ENCODE measurements at places on chromosomes 2 and 18.

GRCh38 chr2:224136396-224136795 lies 97.3 kb upstream of the SERPINE2 start:
- no peaks in the 10 kb centered on the region for H3K36me3 ChIP-seq
- DNase-seq = no peak
- H3K4me3 ChIP-seq = no peak overlapping the region
- no peaks in the 10 kb centered on the region for H3K27me3 ChIP-seq

DNA sequence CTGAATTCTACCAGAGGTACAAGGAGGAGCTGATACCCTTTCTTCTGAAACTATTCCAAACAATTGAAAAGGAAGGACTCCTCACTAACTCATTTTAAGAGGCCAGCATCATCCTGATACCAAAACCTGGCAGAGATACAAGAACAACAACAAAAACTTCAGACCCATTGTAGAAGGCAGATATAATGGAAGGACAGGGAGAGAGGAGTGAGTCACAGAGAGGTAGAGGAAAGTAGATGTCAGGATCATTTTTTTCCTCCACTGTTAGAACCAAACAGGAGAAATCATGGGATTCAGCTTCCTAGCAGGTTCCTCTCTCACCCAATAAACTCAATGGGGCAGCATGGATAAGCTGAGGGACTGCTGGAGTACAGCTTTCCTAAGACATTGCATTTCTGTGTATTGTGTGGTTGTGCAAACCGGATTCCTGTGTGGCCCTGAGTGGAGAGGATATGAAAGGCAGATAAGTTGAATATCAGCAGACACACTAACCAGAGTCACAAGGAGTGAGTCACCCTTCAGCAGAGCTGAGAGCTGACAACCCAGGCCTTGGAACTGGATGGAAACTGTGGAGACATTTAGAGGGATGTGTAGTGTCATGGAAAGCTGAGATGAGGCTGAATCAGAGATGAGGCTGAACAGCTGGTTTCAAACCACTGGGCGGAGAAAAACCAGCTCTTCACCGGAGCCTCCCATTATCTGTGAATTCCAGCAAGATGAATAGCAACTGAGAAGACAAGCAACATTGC lies 60.9 kb upstream of the MMADHC start:
- H3K4me3 ChIP-seq = no peak overlapping the region
- H3K36me3 ChIP-seq = no peaks in the 10 kb centered on the region
- H3K4me1 ChIP-seq = no peaks in the 10 kb centered on the region
- no peak overlapping the region for H3K27ac ChIP-seq

DNA sequence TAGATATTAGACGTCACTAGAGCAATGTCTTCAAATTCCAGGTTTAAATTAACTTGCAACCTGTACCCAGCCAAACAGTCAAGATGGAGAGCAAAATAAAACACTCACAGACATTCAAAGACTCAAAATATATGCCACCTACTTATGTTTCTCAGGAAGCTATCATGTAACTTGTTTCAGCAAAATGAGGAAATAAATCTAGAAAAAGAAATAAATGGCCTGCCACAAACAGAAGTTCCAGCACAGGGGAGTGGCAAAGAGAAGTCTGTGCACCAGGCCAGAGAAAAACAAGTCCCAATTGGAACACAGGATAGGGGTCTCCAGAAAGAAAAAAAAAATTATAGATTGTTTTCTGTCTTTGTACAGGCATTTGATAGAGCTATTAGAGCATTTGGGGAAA lies 96.7 kb downstream of the LRP2 start:
- no peaks in the 10 kb centered on the region for H3K27me3 ChIP-seq
- H3K27ac ChIP-seq = no peak overlapping the region
- no peaks in the 10 kb centered on the region for H3K4me1 ChIP-seq
- DNase-seq = no peak

DNA sequence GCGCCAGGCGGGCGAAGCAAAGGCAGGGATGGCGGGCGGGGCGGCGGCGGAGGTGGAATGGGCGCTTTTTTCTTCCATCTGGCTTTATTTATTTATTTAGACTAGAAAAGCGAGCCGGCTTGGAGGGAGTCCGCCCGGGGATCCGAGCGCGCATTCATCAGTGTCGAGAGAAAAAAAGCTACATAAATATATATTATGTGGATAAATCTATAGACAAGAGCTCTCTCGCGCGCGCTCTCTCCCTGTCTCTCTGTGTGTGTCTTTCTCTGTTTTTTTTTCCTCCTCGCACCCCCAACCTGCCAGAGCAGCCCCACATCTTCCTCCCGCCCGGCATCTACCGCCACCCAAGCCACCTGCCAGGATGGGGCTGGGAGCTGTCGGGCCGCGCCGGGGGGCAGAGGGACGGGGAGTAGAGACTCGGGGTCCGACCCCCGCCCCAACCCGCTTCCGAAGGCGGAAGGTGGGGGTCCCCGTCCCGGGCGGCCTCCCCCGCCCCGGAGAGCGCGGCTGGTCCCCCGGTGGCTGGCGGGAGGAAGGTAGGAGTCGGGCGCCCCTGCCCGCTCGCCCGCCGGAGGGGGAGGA lies 972 bp upstream of the CELF4 start:
- no peak for DNase-seq
- H3K4me1 ChIP-seq = no peaks in the 10 kb centered on the region
- H3K36me3 ChIP-seq = no peaks in the 10 kb centered on the region
- H3K27me3 ChIP-seq = no peaks in the 10 kb centered on the region

- DNase-seq = no peak
- no peaks in the 10 kb centered on the region for H3K27me3 ChIP-seq
- no peaks in the 10 kb centered on the region for H3K4me1 ChIP-seq
Observed at GRCh38 chr18:8662560-8663255, 42.6 kb upstream of the MTCL1 start.

GRCh38 chr18:26536032-26536431 lies 12.3 kb downstream of the KCTD1 start:
- no peaks in the 10 kb centered on the region for H3K4me1 ChIP-seq
- DNase-seq = no peak
- no peaks in the 10 kb centered on the region for H3K36me3 ChIP-seq
- no peaks in the 10 kb centered on the region for H3K27me3 ChIP-seq

DNA sequence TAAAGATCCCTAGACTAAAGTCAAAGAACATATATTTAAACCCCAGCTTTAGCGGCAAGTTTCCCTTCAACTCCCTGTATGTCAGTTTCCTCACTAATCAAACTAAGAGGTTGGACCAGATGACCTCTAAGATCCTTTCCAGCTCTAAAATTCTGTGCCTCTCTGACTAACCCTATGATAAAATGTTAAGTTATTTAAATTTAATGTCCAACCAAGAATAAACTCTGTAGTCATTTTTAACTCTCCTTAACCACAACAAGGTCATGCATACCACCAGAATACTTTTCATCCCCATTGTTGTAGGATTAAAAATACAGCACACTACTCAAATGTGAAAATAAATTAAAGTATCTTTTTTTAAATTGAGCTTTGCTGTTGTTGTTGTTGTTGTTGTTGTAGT lies 5.2 kb upstream of the PDE1A start:
- H3K27ac ChIP-seq = no peak overlapping the region
- no peaks in the 10 kb centered on the region for H3K4me1 ChIP-seq
- no peak overlapping the region for H3K4me3 ChIP-seq
- no peak for DNase-seq
- H3K36me3 ChIP-seq = no peaks in the 10 kb centered on the region
- no peaks in the 10 kb centered on the region for H3K27me3 ChIP-seq

- peak; percentile 28 for DNase-seq
- H3K27me3 ChIP-seq = no peaks in the 10 kb centered on the region
- no peak overlapping the region for H3K27ac ChIP-seq
- no peak overlapping the region for H3K4me3 ChIP-seq
Observed at GRCh38 chr2:99481941-99482340, 7.9 kb downstream of the REV1 start.

DNA sequence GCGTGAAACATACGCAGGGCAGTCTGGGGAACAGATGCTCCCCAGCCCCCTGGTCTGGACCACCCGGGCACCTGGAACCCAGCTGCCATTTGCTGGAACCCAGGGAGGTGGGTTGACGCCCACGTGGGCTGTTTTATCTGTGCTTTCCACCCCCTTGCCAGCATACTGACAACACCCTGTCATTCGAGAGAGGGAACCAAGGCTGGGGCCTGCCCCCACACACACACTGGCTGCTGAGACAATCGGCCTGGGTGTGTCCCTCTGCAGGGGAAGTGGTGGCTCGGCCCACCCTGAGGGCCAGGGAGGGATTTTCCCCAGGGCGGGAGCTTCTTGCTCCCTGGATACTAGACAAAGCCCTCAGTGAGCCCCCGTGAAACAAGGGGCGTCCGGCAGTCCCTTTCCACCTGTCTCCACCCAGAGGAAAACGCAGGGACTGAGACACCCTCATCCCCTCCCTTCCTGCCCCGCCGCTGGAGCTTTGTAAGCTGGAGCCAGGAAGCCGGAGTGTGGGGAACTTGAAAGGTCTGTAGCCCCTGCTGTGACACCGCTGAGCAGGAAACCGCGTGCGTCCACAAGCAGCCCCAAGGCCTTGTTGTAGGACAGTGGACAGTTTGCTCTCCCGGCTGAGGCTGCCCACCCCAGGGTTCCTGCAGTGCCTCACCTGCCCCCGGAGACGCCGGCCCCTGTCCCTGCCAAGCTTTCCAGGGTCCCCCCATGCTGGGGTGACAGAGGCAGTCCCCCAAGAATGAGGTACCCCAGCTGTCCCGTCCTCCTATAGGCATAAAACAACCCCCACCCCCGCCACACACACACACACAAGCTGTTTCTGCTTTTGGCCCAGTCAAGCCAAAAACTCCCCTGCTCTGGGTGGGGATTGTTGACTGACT lies 14.1 kb upstream of the KLF11 start:
- no peak for DNase-seq
- H3K4me1 ChIP-seq = no peaks in the 10 kb centered on the region
- no peak overlapping the region for H3K4me3 ChIP-seq
- H3K27ac ChIP-seq = no peak overlapping the region
- H3K27me3 ChIP-seq = no peaks in the 10 kb centered on the region

- no peaks in the 10 kb centered on the region for H3K36me3 ChIP-seq
- H3K4me3 ChIP-seq = no peak overlapping the region
- H3K4me1 ChIP-seq = no peaks in the 10 kb centered on the region
- H3K27ac ChIP-seq = no peak overlapping the region
- no peak for DNase-seq
Observed at GRCh38 chr2:205714058-205714776, 31.9 kb downstream of the NRP2 start.

DNA sequence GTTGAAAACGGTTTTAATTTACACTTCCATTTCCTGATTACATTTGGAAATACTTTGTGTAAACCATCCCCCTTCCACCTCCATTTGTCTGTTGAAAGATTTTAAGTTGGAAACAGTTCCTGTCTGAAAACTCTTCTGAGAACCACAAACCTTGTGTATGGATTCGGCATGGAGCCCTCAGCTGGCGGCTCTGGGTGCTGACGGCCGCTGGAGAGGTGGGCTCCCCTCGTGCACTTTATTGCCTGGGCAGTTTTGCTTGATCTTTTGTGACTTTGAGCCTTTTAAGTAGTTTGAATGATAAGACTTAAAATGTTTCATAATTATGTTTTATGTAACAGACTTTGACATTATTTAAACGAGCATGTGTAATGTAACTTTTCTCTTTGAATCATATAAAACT lies 11.1 kb downstream of the KLF11 start:
- DNase-seq = no peak
- no peak overlapping the region for H3K27ac ChIP-seq
- H3K27me3 ChIP-seq = peaks cover 22% of the 10 kb centered on the region

DNA sequence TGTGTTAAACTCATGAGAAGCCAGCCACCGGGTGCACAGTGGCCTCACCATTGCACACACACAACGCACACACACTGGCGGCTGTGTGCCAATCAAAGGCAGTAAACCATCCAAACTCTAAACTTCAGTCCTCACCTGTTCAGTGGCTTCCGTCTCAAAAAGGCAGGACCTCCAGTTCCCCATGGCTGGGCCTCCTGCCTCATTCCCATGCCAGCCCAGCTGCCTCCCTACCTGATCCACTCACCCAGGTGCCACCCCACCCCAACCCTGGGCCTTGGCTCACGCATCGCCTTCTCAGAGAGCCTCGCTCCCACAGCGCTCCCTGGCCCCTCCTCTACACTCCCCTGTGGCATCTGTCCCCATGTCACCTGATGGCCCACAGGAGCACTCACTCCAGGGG lies 190.9 kb downstream of the EIPR1 start:
- no peak for DNase-seq
- no peaks in the 10 kb centered on the region for H3K27me3 ChIP-seq
- H3K4me1 ChIP-seq = no peaks in the 10 kb centered on the region
- no peak overlapping the region for H3K4me3 ChIP-seq

- no peak overlapping the region for H3K4me3 ChIP-seq
- no peak overlapping the region for H3K27ac ChIP-seq
- no peaks in the 10 kb centered on the region for H3K36me3 ChIP-seq
Observed at GRCh38 chr2:6626401-6627012, 239.2 kb downstream of the CMPK2 start.

DNA sequence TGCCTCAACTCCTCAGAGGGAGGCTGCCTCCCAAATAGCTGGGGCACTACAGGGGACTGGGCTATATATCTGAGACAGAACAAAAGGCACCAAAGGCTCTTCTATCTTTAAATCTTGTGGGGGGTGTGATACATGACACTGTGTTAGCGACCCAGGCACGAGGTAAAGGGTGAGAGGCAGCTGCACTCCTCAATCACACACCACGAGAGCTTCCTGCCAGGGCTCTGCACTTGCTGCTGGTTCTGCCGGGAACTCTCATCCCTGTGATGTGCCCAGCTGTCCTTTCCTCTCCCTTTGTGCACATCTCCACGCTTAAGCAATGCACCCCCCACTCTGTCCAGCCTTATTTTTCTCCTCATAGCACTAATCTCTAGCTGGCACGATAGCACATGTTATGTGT lies 32.4 kb downstream of the NPC1 start:
- peak overlapping the region; percentile 35 for H3K27ac ChIP-seq
- peaks cover 16% of the 10 kb centered on the region for H3K4me1 ChIP-seq
- no peak overlapping the region for H3K4me3 ChIP-seq
- peaks cover 83% of the 10 kb centered on the region for H3K36me3 ChIP-seq

All from DND-41 (cell line).